ENCODE measurements at places on chromosomes 2 and 18. TPM values are rescaled to one million over a fixed set of nuclear protein-coding genes. Genes with fewer than 3 reads are reported as not detected.

The CTLA4 gene
- total RNA-seq = 0.11 TPM

- no peak for DNase-seq
Observed at GRCh38 chr2:120884472-120885290, 149.0 kb downstream of the GLI2 start.

GRCh38 chr2:27261926-27262298 is 935 bp downstream of the SLC30A3 start:
- no peak for DNase-seq

GRCh38 chr2:74317701-74318100 is 25.5 kb downstream of the SLC4A5 start:
- DNase-seq = no peak

GRCh38 chr2:181456660-181457120 is 496 bp upstream of the ITGA4 start:
- DNase-seq = no peak

All from K562 (cell line).